ENCODE measurements at places on chromosomes 1 and 21. TPM values are rescaled to one million over a fixed set of nuclear protein-coding genes. Genes with fewer than 3 reads are reported as not detected.

TSHB gene
- not detected for total RNA-seq

IGSF9 gene
- total RNA-seq, result not detected

DNA sequence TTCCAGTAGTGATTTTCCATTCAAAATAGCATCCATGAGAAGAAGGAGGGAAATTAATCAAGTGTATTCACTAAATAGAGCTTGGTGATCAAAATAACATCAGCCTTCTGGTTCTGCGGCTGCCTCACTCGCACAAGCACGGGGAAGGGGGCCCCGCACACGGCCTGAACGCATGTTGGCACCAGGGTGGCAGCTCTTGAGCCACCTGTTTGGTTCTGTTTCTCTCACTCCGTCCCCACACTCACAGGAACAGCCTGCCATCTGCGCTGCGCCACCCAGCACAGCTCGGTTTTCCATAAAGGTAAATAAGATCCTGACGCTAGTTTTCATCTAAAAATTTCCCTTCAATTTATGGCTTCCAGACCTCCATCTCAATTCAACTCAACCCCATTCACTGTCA lies 49.4 kb downstream of the TIAM1 start:
- DNase-seq, result no peak

- no peak for DNase-seq
Observed at GRCh38 chr1:100344774-100345173, 7.5 kb upstream of the CDC14A start.

- no peak for DNase-seq
Observed at GRCh38 chr21:40284409-40284808, 417.2 kb downstream of the PCP4 start.

- DNase-seq, result no peak
Observed at GRCh38 chr1:34858901-34859445, 576 bp downstream of the SMIM12 start.

- no peak for DNase-seq
Observed at GRCh38 chr1:227242811-227243682, 75.2 kb downstream of the CDC42BPA start.
